IMR-90 (cell line): ENCODE measurements at places on chromosomes 4 and X.

- DNase-seq: no peak
These were observed 28.2 kb upstream of the PGK1 start for GRCh38 chrX:78075787-78076389.

DNA sequence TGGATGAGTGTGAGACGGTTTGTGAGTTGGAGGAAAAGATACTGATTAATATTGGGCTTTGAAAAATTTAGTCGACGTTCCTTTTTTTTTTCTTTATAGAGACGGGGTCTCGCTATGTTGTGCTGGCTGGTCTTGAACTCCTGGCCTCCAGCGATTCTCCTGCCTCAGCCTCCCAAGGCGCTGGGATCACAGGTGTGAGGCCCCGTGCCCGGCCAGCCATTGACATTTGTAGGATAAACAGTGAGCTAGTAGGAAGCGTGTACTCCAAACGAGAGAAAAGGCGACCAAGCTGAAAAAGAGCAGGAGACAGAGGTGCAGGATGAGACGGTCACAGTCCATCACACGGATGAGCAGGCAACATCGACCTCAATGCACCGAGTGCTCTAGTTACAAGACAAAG, 19.4 kb downstream of the PPP2R3B start:
- no peak for DNase-seq

GRCh38 chrX:81957900-81958545, 756.1 kb downstream of the SH3BGRL start:
- DNase-seq: peak; percentile 1

DNA sequence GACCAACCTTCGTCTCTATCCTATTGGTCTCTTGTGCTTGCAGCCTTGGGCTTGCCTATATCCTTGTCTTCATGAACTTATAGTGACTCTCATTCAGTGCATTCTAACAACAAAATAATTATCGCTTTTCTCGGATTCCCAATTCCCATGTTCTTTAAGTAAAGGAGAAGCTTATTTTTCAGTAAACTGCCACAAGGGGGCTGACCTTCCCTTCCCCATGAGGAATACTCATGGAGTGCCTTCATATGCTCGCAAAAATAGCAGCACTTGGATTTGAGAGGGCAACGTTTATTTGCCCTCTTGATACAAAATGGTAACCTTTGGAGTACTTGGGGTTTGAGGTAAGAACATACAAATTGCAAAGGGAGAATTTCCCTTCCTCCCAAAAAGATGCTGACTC, 183.2 kb upstream of the TENT5D start:
- DNase-seq: no peak

DNA sequence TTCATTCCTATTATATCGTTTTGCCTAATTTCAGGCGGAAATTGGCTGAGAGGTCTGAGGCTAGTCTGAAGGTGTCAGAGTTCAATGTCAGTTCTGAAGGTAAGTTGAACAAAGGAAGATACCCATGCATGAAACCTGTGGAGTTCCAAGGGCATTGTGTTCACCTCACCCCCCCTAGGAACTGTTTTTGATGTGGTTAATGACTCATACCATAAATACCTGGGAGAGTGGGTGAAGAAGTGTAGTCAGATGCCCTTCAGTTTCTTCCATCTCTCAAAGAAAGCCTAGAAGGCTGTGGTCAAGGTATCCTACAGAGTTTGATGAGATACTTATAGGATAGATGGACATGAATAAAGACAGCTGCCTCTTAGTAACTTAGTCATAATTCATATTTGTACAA, 2.7 kb downstream of the UTP14A start:
- no peak for DNase-seq
